ENCODE measurements at places on chromosomes 6 and 20.

GRCh38 chr20:37390503-37390890 lies 44.6 kb downstream of the SRC start:
- no peak for DNase-seq

GRCh38 chr6:152625213-152625612 lies 11.9 kb downstream of the SYNE1 start:
- no peak for DNase-seq

DNA sequence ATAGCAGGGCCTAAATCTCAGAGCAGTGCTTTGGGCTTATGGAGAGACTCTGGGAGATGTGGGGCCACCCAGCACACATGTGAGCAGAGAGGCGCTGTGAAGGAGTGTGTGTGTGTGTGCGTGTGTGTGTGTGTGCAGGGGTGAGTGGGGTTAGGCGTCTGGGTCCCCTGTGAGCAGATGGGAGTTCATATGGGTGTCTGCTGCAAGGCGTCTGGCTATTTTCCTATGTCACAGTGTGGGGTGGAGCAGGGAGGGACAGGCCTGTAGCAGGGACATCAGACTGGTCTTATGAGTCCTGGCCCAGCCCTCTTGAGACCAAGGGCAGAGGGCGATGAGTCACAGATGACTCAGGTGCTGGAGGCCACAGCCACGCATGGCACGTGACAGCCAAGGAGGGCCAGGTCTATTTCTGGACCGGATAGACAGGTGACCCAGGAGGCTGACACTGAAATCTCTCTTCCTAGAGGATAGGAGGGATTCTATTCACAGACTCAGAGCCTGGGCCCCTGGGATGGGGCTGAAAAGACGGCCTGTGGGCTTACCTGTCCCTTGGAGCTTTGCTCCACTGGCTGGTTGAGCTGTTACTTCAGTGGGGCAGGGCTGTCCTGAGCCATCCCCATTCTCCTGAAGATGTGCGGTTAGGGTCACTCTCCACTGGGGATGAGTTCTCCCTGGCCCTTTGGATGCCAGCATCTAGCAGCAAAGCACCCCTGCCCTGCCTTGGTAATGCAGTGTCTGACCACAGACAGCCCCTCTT lies 28.9 kb downstream of the VEGFA start:
- peak; percentile 85 for DNase-seq

GRCh38 chr6:97864826-97865225 lies 581.8 kb upstream of the MMS22L start:
- DNase-seq = no peak

All from NK-92 treated with Interleukin-12 subunit alpha and Interleukin-12 subunit beta, amount 100 ng/mL, for 24 hours (cell line).